ENCODE measurements at places on chromosomes 6 and 20.
A peak's percentile ranks its signal among the peaks of the same experiment; 100 is the strongest.

GRCh38 chr20:35111141-35111888 is 18.7 kb upstream of the TRPC4AP start:
- peak; percentile 71 for DNase-seq

- DNase-seq: peak; percentile 61
Observed at GRCh38 chr6:155341130-155341828, 27.0 kb upstream of the TFB1M start.

DNA sequence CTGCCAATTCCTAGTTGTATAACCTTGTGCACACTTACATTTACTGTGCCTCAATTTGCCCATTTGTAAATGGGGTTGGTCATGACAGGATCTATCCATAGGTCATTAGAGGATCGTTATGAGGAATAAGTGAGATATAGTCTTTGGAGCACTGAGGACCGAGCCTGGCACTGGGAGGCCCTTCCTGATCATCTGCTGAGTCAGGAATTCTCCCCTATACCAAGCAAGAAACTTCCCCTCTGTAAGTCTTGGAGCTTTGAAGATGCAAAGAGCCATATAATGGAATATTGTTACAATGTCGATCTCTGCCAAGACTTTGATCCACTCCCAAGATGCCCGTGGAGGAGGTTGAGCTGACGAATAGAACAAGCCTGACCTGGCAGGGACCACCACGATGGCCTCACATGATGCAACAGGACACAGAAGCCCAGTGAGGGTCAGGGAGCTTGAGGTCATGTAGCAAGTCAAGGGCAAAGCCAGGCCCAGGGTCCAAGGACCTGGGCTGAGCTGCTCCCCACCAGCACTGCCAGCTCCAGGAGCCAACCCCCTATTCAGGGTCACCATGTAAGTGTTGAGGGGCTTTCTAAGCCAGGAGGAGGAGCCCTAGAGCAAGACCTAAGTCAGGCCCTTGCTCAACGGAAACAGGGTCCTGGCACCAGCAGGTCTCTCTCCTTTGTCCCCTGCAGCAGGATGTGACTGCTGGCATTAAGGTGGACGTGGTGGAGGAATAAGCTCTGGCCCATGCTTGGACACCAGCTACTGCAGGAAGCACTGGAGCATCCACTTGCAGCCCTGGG is 16.7 kb downstream of the PDRG1 start:
- DNase-seq: no peak

GRCh38 chr6:160934157-160934556 is 57.4 kb upstream of the MAP3K4 start:
- DNase-seq: no peak

DNA sequence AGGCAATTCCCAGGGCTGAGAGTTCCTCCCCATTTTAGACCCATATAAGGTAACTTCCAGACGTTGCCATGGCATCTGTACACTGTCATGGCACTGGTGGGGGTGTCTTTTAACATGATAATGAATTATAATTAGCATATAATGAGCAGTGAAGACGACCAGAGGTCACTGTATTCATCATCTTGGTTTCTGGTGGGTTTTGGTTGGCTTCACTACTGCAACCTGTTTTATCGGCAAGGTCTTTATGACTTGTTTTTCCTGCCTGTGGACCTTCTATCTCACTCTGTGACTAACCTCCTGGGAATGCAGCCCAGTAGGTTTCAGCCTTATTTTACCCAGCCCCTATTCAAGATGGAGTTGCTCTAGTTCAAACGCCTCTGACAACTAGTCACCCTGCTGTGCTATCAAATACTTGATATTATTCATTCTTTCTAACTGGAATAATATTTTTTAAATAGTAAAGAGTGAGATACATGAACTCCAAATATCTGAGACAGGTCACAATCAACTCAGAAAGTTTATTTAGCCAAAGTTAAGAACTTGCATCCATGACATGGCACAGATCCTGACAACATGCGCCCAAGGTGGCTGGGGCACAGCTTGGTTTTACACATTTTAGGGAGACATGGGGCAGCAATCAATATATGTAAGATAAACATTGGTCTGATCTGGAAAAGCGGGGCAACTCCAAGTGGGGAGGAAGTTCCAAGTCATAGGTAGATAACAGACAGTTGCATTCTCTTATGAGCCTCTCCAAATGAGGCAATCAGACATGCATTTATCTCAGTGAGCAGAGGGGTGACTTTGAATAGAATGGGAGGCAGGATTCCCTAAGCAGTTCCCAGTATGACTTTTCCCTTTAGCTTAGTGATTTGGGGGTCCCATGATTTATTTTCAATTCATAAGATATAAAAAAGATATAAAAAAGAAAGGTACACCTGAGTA is 1.2 kb upstream of the UFL1 start:
- DNase-seq: peak; percentile 23

DNA sequence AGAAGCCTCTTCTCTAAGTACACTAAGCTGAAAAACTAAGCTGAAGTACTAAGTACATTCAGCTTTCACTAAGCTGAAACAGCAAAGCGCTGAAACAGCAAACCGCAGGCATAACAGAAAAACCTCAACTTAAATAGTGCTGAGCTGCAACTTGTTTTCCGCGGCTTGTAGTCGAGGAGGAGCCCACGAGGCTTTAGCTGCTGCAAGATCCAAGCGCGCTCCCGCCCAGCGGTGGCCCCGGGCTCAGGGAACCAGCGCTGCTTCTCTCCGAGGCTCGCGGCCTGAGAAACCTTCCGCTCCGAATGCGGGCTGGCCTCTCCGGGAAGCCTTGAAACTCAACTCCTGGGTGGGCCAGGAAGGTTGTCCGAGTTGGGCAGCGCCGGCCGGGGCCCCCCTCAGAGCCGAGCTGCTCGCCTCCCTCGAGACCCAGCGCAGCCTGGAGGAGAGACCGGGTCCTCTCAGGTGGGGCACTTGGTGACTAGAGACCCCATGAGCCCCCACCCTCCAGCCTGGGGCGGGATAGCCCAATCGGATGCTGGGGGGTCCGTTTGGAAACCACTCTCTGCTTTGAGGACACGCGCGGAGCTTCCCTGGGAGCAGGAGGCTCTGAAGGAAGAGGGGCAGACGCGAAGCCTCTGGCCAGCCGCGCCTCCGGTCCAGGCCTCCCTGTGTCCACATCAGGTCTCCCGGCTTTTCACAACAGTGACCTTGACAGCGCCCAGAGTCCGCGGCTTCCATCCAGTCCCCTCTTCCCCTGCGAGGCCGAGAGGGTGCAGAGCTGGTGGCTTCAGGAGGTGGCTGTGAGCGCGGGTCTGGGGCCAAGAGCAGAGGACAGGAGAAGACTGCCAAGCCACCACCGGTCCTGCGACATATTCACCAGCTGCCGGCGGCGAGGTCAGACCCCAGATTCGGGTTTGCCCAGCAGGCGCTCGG is 38.1 kb upstream of the HLA-E start:
- no peak for DNase-seq

- DNase-seq: no peak
Observed at GRCh38 chr6:64090352-64090751, 454.8 kb downstream of the PHF3 start.

All from A172 (cell line).